ENCODE measurements at places on chromosomes 3 and 15.
A peak's percentile ranks its signal among the peaks of the same experiment; 100 is the strongest.

DNA sequence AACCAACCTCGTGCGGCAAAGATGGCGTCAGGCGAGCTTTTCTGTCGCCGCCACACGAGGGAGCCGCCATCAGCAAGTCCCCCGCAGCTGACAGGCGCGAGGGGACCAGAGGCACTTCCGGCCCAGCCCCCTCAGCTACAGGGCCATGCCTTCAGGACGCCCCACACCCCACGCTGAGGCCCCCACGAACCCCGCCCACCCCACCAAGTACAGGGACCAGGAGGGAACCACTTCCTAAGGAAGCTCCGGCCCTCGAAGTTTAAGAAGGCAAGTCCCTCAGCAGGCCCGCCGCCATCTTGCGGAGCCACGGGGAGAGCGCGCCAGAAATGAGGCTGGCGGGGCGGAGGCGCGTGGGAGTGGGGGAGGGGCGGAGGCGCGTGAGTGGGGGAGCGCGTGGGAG lies 790 bp downstream of the DAZL start:
- H3K27me3 ChIP-seq, result no peaks in the 10 kb centered on the region
- no peaks in the 10 kb centered on the region for H3K4me1 ChIP-seq
- DNase-seq, result peak; percentile 36
- peak overlapping the region; percentile 31 for H3K27ac ChIP-seq
- H3K36me3 ChIP-seq, result no peaks in the 10 kb centered on the region

GRCh38 chr3:133192967-133193366 lies 154.8 kb downstream of the TMEM108 start:
- H3K27me3 ChIP-seq, result no peaks in the 10 kb centered on the region
- H3K27ac ChIP-seq, result peak overlapping the region; percentile 5
- no peak for DNase-seq
- H3K4me3 ChIP-seq, result no peak overlapping the region
- peaks cover 6% of the 10 kb centered on the region for H3K4me1 ChIP-seq

DNA sequence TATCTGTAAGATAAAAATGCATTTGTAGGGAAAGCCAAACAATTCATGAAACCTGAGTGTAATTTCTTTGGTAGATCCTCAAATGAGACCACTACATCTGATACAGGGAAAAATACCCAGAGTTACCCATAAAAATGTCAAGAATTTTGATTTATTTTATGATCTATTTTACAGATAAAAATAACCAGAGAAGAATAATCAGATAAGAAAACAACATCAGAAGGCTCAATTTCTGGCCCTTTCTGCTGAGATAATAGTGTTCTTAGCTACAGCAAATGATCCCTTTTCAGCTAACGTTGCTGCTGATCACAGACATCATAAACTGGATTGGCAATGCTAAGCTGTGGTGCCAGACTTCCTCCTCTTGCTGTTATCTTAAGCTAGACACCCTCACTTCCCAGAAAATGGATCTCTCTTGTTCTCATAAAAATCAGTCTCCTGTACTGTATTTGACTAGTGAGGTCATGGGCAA lies 21.3 kb upstream of the TMEM108 start:
- no peak overlapping the region for H3K4me3 ChIP-seq
- no peaks in the 10 kb centered on the region for H3K27me3 ChIP-seq
- H3K27ac ChIP-seq, result no peak overlapping the region
- no peaks in the 10 kb centered on the region for H3K4me1 ChIP-seq
- no peak for DNase-seq

- no peaks in the 10 kb centered on the region for H3K27me3 ChIP-seq
- no peak overlapping the region for H3K27ac ChIP-seq
- no peak for DNase-seq
- no peak overlapping the region for H3K4me3 ChIP-seq
- no peaks in the 10 kb centered on the region for H3K36me3 ChIP-seq
Measured at GRCh38 chr3:196050597-196050996, 31.3 kb downstream of the TFRC start.

GRCh38 chr3:67484085-67484484 lies 170.3 kb downstream of the SUCLG2 start:
- H3K4me1 ChIP-seq, result peaks cover 5% of the 10 kb centered on the region
- no peaks in the 10 kb centered on the region for H3K27me3 ChIP-seq
- no peak overlapping the region for H3K4me3 ChIP-seq
- DNase-seq, result no peak
- no peaks in the 10 kb centered on the region for H3K36me3 ChIP-seq
- no peak overlapping the region for H3K27ac ChIP-seq

DNA sequence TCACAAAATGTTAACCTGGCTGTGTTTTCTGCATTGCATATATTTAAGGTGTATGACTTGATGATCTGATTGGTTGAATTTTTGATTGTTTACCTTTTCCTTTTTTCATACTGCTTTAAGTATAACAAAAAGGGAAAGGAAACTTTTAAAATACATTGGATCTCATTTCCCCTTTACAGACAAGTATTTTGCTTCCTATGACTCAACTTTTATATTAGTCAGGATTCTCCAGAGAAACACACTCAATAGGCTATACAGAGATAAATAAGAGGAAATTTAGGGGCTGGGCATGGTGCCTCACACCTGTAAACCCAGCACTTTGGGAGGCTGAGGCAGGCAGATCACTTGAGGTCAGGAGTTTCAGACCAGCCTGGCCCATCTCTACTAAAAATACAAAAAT lies 205.8 kb downstream of the TJP1 start:
- no peak overlapping the region for H3K27ac ChIP-seq
- no peaks in the 10 kb centered on the region for H3K36me3 ChIP-seq
- no peak overlapping the region for H3K4me3 ChIP-seq
- H3K27me3 ChIP-seq, result no peaks in the 10 kb centered on the region
- no peaks in the 10 kb centered on the region for H3K4me1 ChIP-seq

DNA sequence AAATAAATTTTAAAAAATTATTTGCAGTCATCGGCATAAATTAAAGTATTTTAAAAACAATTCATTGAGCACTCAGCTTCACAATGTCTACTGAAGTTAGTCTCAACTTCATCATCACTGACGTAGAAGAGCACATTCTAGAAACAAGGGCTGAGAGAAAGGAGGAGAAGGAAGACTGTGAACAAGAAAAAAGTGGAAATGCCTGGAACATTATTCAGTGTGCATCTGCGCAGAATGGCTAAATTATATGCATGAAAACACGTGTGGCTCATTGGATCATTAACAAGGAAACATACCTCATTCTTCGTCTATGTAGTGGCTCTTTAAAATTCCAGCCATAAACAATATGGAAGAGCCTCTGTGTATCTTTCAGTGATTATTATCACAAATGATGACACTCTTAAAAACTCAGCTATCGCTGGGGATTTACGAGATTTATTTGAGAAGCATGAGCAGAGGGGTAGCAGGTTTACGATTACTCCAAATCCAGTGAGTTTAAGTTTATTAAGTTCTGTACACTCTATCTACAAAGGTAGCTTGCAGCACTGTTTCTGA lies 404.2 kb upstream of the CDIN1 start:
- no peak for DNase-seq
- no peak overlapping the region for H3K4me3 ChIP-seq
- no peak overlapping the region for H3K27ac ChIP-seq

DNA sequence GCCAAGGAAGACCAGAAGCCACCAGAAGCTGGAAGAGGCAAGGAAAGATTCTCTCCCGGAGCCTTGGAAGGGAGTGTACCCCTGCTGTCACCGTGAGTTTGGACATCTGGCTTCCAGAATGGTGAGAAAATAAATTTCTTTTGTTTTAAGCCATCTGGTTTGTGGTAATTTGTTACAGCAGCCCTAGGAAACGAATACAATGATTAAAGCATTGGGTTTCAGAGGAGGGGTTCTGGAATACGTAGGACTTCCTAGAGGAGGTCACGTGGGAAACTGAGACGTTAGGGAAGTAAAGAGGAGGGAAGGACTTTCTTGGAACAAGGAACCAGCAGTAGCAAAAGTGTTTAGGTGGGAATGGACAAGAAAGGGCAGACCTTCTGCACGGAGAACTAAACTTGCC lies 377.7 kb downstream of the IL20RB start:
- no peaks in the 10 kb centered on the region for H3K4me1 ChIP-seq
- no peak overlapping the region for H3K4me3 ChIP-seq
- DNase-seq, result no peak
- H3K27ac ChIP-seq, result no peak overlapping the region

DNA sequence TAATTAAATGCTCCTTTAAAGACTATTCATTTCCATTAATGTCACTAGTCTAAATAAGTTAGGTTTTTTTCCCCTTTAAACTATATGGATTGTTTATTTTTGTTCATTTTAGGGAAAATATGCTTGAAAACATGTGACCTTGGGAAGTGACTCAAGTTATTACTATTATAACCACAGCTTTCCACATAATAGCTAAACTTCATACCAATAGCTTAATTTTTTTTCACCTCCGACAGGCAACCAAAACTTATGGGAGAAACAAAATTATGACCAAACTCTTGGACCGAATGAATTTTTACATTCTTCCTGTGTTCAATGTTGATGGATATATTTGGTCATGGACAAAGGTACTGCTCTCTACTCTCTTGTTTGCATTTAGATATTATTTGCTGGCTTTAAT lies 16.2 kb downstream of the CPA3 start:
- no peaks in the 10 kb centered on the region for H3K36me3 ChIP-seq
- no peak overlapping the region for H3K4me3 ChIP-seq
- H3K4me1 ChIP-seq, result peaks cover 5% of the 10 kb centered on the region
- DNase-seq, result no peak

- H3K36me3 ChIP-seq, result no peaks in the 10 kb centered on the region
- H3K4me3 ChIP-seq, result no peak overlapping the region
- no peaks in the 10 kb centered on the region for H3K27me3 ChIP-seq
- DNase-seq, result no peak
- H3K4me1 ChIP-seq, result no peaks in the 10 kb centered on the region
Measured at GRCh38 chr3:161510510-161511260, 14.1 kb downstream of the OTOL1 start.

- no peaks in the 10 kb centered on the region for H3K27me3 ChIP-seq
- DNase-seq, result no peak
- H3K36me3 ChIP-seq, result no peaks in the 10 kb centered on the region
- H3K27ac ChIP-seq, result no peak overlapping the region
- H3K4me1 ChIP-seq, result no peaks in the 10 kb centered on the region
- H3K4me3 ChIP-seq, result no peak overlapping the region
Measured at GRCh38 chr3:72666447-72666755, 181.8 kb downstream of the SHQ1 start.

- H3K27ac ChIP-seq, result no peak overlapping the region
- no peaks in the 10 kb centered on the region for H3K27me3 ChIP-seq
- H3K4me1 ChIP-seq, result peaks cover 29% of the 10 kb centered on the region
- no peak for DNase-seq
Measured at GRCh38 chr15:98658831-98659699, 10.7 kb downstream of the IGF1R start.

DNA sequence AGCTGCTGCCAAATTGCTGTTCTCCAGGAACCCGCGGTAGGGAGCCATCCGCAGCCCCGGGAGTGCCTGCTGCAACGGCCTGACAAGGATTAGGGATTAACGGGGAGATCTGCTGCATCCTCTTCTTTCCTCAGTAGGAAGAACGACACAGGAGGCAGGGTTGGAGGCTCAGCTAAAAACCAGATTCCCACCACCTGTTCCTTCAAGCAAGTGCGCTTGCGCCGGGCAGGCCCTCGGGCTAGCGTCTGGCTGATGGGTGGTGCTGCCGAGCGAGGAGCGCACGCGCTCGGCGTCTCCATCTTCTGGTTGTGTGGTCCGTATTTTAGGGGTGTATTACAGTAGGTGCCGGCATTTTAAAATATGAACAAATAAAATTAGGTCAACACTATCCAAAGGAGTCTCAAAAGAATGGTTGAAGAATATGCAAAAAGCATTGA lies 25.4 kb upstream of the SLC25A26 start:
- no peaks in the 10 kb centered on the region for H3K36me3 ChIP-seq
- H3K27me3 ChIP-seq, result no peaks in the 10 kb centered on the region
- H3K4me1 ChIP-seq, result no peaks in the 10 kb centered on the region
- H3K27ac ChIP-seq, result no peak overlapping the region
- H3K4me3 ChIP-seq, result peak overlapping the region; percentile 2

DNA sequence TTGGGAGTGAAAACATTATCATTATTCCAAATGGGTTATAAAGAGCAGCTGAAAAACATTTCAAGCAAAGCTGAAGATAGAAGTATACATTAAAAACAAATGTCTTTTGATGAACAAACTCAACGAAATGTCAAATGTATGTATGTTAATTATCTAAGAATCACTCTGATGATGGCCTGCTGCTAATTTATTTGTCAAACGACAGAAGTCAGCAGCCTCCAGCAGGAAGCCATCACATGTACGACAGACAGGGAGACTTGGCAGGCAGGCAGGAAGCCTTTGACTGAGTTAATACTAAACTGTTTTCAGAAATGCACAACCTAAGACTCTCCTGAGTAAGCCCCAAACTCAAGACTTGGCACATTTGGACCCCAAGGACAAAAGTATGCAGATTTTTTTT lies 491.1 kb downstream of the ZNF385D start:
- H3K27ac ChIP-seq, result no peak overlapping the region
- H3K4me3 ChIP-seq, result no peak overlapping the region
- no peak for DNase-seq
- no peaks in the 10 kb centered on the region for H3K27me3 ChIP-seq

GRCh38 chr3:149566292-149566975 lies 91.4 kb downstream of the WWTR1 start:
- H3K4me3 ChIP-seq, result no peak overlapping the region
- no peaks in the 10 kb centered on the region for H3K27me3 ChIP-seq
- H3K36me3 ChIP-seq, result no peaks in the 10 kb centered on the region
- peak overlapping the region; percentile 18 for H3K27ac ChIP-seq

DNA sequence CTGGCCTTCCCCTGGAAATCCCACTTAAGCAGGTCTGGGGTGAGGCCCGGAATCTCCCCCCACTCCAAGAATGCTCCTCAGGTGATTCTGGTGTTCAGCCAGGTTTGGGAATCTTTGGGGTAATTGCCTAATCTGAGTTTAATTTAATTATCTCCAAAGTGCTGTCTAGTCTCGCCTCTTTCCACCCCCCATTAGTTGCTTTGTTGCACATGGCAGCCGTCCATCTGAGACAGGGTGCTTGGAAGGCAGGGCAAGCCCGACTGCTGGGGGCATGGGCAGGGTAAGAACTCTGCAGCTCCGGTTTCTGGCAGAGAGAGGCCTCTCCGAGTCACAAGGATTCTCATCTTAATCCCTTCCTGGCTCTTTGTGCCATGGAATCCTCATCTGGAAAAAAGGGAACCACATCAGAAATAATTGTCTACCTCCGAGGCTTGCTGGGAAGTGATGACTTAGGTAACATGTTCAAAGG lies 15.0 kb downstream of the IL17RD start:
- DNase-seq, result no peak
- H3K4me3 ChIP-seq, result no peak overlapping the region
- no peaks in the 10 kb centered on the region for H3K27me3 ChIP-seq
- H3K36me3 ChIP-seq, result no peaks in the 10 kb centered on the region
- H3K27ac ChIP-seq, result no peak overlapping the region
- peaks cover 10% of the 10 kb centered on the region for H3K4me1 ChIP-seq

- H3K27me3 ChIP-seq, result no peaks in the 10 kb centered on the region
- no peaks in the 10 kb centered on the region for H3K36me3 ChIP-seq
- DNase-seq, result no peak
- H3K4me3 ChIP-seq, result no peak overlapping the region
- H3K4me1 ChIP-seq, result no peaks in the 10 kb centered on the region
Measured at GRCh38 chr3:98963546-98963945, 62.1 kb upstream of the DCBLD2 start.

GRCh38 chr3:160577556-160578195 lies 12.3 kb upstream of the KPNA4 start:
- DNase-seq, result no peak
- no peaks in the 10 kb centered on the region for H3K36me3 ChIP-seq
- no peak overlapping the region for H3K27ac ChIP-seq
- no peaks in the 10 kb centered on the region for H3K27me3 ChIP-seq
- H3K4me1 ChIP-seq, result no peaks in the 10 kb centered on the region
